ENCODE measurements at places on chromosomes 16 and 17.

GRCh38 chr17:38885728-38886642, 16.1 kb downstream of the LASP1 start:
- no peak for DNase-seq

DNA sequence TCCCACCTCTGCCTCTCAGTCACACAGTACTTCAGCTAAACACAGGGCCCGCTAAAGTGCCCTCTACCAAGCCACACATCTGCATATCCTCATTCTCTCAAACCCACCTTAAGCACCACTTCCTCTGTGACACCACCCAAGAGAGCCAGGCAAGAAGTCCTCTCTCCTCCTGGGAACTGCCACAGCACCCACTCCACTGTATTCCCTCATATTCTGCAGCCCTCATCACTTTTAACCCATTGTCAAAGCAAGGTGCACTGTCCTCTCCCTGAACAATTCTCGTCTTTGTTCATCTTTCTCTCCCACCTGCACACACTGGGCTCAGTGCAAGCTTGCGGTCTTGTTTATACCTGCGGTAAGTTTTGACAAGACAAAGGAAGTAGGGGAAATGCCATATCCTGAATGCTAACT, 13.6 kb downstream of the CHD9 start:
- no peak for DNase-seq

DNA sequence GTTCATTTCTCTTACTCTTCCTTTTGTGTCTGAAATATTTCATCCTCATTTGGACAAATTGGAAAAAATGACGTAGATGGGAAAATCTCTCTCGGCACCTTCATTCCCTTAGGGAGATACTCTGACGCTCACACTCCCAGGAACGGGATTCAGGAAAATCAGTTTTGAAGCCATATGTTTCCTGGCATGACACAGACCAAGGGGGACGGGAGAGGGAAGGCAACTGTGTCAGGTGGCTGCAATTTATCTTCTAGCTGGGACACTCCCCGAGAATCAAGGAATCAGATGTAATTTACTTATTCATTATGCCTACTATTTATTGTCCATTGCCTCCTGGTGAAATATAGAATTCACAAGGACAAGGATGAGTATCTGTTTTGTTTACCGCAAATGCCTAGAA, 65.5 kb downstream of the IRX5 start:
- DNase-seq = no peak

- no peak for DNase-seq
Measured at GRCh38 chr16:17205279-17206211, 265.2 kb downstream of the XYLT1 start.

DNA sequence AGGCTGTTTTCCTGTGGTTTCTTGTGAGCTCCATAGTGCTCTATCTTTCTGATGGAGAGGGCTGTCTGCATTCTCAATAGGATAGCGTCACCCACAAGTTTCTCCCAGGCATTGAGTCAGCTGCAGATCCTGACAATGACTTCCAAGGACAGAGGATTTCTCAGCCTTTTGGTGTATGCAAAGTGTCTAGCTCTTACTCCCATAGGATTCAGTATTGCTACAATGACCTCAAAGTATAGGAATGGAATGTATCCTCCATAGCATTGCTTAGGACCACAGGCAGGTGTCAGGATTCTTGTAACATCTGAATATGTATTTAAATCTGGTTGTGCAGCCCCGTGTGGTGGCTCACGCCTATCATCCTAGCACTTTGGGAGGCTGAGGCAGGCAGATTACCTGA, 32.3 kb downstream of the SMIM36 start:
- DNase-seq = no peak
